ENCODE measurements at places on chromosomes 16 and 17.

GRCh38 chr17:55624772-55625433, 97.8 kb downstream of the TMEM100 start:
- no peak for DNase-seq

GRCh38 chr17:82475458-82475857, 16.9 kb downstream of the NARF start:
- no peak for DNase-seq

DNA sequence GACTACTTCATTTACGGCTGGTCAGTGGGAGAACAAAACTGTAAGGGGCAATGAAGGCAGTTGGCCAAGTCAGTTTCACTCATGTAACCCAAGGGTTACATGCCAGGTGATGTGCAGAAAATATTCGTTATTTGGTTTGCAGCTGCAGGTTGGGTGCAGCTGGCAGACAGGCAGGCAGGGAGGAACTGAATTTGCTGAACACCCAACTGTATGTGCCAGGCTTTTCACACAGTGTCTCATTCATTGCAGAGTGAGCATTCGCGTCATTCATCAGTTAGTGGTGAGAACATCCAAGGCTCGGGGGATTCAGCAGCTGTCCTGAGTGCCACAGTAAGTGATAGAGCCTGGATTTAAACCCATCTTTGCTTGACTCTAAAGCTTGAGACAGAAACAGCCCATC, 59.7 kb downstream of the ABCC6 start:
- DNase-seq, result no peak

DNA sequence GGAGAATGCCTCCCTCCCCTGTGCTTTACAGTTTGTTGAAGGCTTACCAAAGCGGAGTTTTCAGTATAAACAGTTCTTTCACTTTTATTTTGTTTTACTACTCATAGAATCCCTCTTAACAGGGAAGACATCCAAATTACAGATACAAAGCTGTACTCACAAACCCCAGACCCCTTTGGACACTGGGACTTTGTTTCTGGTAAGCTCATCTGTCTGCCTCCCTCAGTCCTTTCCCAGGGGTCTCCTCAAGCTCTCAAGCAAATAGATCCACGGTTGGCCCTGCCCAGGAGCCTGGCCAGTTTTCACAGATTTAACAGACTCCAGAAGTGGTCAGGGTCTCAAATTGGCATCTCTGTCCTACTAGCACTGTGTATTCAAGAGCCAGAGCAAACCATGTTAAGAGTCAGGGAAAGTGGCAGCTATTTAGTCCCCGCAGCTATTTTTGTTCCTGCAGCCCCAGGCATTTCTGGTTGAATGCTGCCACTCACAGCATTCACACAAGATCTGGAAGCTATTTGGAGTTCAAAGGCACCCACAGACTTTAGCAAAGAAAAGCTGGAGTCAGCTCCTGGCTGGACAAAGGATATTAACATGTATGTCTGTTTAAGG, 54.2 kb downstream of the TMEM100 start:
- DNase-seq, result no peak

DNA sequence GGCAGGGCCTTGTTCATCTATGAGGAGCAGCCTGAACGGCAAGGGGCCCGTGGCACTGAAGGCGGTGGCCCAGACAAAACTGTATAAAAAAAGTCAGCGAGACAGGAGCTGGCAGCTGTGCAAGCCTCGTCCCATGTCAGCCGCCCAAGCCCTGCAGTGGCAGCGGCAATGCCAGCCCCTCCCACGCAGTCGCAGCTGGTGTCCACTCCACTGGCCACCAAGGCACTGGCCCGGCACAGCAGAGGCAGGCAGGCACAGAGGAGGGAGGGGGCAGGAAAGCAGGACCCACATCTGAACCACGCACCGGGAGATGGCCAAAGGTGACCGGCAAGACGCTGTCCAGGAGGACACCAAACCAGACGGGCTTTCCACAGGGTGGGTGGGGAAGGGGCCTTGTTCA, 15.9 kb upstream of the C16orf95 start:
- DNase-seq, result no peak

DNA sequence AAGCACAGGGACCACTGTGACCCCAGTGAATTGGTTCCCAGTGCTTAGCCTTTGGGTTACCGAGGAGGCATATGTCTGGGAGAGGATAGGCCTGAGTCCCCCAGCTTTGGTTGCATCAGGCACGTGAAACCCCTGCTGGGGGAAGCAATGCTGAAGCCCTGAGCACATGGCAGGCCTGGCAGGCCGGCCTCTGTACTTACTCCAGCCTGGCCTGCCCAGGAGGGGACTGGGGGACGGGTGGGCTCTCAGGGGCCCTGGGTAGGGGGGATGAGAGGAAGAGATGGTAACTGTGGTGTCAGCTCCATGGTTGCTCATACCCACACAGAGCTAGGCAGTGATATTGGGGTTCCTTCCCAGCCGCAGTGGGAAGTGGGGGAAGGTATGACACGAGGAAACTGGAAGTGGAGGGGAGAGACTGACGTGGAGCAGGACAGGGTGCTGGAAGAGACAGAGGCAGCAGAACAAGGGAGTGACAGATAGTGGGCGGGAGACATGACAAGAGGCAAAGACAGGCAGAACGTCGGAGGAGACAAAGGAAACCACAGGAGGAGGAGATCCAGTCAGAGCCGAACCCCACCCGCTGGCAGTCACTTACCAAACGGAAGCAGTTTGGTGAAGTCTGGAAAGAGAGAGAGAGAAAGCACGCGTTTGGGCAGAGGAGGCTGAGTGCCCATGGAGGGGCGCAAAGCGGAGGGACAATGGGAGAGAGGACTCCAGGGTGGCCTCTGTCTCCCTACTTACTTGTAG, 9.1 kb downstream of the TMEM208 start:
- DNase-seq, result peak; percentile 70

- peak; percentile 51 for DNase-seq
Measured at GRCh38 chr17:45172541-45173286, 11.0 kb downstream of the HEXIM2 start.

DNA sequence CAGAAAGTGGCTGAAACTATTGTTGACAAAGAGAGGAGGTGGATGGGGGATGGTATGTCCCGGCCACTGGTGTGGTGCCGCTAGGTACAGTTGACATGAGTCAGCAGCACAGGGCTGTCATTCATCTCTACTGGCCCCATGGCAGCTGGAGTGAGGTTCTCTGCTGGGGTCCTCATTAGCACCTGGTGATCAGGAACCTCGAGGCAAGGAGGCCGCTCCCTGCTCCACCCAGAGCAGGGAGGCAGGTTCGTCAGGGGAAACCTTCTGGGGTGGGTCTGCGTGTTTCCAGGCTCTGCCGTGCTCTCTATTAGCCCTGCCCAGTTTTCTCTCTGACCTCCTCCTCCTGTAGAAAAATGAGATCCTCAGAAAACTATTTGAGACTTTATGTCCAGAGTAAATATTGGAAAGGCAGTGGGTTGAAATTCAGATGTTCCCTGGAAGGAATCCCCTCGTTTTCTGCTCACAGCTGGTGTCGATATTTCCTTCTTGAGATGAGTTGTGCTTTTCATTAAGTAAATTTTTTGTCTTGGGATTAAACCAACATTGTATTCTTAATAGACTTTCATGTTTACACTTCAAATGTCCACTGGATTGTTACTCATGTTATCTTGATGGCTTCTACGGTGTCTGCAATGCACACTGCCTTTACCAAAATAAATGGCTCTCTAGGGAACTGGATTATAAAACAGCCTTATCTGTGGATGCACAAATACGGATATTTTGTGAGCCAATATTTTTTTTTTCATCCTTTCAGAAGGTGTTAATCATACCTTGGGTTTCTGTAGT, 7.1 kb downstream of the NTN1 start:
- DNase-seq, result no peak

- DNase-seq, result no peak
Measured at GRCh38 chr16:81494888-81495287, 50.3 kb downstream of the CMIP start.

- DNase-seq, result no peak
Measured at GRCh38 chr17:79039171-79039570, 15.2 kb downstream of the C1QTNF1 start.

DNA sequence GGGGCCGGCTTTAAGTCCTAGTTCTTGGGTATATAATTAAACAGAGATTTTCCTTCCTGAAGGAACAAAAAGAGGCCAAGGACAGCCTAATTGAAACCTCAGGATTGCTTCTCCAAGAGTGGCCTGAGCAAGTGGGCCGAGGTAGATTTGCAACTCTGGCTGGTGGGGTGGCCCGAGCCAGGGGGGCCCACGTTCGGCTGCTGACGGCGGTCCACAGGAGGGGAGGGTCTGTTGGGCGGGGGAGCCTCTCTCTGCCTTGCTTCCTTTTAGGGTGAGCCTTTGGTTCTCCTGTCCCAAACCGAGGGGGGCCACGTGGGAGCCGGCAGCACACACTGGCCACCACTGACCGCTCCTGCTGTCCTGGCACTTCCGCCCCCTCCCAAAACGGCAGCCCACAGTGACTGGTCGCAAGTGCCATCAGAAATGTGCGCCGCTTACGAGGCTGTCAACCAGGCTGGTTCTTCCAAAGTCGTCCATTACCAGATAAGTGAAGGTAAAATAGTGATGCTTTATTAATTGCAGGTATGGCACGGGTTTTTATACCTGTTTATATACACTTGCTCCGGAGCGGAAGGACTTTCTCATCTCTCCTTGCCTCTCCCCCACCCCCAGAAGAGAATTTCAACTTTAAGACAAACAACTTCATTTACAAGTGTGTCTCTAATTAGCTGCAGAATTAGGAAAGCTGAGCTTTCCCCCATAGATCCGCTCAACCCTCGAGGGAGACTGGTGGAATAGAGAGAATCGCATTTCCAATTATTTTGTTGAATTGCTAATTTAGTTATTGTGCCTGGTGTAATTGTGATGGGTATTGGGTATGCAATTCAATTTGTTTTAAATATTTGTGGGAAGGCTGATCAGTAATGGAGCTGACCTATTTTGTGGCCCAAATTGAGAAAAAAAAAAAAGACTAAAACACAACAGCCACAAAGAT, 117.8 kb downstream of the AATF start:
- no peak for DNase-seq

GRCh38 chr17:20925091-20925490, 117.7 kb downstream of the USP22 start:
- no peak for DNase-seq

DNA sequence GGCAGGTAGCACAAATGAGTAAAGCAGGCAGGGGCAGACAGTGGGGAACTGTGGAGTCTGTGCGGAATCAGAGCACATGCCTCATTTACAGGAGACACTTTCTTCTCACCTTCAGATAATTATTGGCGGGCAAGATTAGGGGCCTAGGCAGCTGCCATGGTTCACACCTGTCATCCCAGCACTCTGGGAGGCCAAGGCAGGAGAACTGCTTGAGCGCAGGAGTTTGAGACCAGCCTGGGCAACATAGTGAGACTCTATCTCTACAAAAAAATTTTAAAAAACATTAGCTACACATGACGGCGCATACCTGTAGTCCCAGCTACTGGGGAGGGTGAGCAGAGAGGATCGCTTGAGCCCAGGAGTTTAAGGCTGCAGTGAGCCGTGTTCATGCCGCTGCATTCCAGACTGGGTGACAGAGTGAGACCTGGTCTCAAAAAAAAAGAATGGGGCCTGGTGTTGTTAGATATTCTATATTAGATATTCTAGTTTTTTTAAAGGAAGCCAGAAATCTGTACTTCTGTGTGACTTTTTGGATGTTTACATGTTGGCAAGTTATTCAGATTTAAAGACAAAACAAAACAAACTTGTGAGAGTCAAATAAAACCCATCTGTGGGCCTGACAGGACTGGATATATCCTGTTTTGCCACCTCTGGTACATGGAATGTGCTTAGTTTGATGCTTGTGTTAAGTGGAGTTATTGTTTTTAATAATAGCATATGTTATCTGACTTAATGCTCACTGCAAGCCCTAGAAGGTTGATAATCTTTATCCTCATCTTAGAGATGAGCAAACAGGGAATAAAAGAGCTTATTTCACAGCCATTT, 4.9 kb upstream of the LPCAT2 start:
- DNase-seq, result no peak

- no peak for DNase-seq
Measured at GRCh38 chr16:85173146-85173980, 61.1 kb upstream of the CIBAR2 start.
